SK-N-MC (cell line): ENCODE measurements at places on chromosomes 5 and 9.
A peak's percentile ranks its signal among the peaks of the same experiment; 100 is the strongest.

GRCh38 chr9:96478829-96479371, 28.9 kb downstream of the HABP4 start:
- no peak for DNase-seq

DNA sequence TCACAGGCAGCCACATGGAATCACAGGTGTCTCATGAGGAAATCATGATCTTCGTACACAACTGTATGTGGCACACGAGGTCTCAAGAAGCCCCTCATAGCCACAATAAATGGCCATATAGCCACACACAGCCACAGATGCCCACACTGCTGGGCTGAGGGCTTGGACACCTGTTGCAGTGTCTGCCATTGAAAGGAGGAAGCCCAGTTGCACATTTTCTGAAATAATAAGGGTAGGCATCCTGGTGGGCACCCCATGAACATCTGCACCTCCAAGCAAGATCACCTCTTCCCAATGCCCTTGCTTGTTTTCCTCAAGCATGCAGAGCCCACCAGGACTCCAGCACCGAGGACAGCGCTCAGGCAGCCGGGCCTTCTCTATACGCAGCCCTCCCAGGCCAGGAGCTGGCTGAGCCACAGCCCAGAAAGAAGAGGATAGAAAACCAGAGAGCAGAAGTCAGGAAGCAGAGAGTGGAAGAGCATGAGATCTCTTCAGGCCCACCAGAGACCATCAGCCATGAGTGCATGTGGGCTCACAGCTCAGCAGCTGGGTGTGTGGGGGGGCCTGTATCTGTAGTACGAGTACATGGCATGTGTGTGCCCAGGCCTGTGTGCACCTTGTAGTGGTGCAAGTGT, 1.0 kb upstream of the ACSL6 start:
- DNase-seq: no peak

DNA sequence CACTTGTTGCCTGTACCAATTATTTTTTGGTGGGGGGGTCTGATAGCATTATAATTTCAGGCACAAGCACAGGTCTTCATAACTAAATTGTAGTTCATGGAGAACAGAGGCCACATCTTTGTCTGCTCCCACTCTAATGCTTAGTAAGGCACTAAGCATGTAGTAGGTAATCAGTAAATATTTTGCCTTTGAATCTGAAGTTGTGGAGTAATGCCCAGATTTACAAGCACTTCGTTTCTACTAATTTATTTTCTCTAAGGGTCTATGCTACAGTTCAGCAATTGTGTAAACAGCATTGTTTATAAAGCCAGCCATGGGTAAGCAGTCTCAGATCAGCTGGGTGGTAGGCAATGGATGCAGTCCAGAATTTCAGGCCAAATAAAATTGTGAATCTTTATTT, 78.6 kb downstream of the GRIA1 start:
- DNase-seq: no peak

GRCh38 chr9:124041817-124042116, 30.2 kb downstream of the LHX2 start:
- DNase-seq: no peak

DNA sequence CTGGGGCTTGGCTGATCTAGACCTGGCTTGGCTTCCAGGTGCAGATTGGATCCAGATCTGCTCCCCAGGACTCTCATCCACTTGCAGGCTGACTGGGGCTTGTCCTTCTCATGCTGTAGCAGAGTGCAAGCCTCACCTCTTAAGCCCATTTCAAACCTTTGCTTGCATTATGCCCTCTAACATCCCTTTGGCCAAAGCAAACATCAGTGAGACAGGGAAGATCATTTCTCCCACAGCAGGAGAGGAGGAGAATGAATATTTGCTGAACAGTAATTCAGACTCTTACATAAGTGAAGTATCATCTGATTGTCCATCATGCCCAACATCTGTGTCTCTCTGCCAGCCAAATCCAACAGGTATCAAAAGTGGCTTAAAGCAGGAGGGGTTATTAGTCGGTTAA, 194.9 kb downstream of the C9orf152 start:
- no peak for DNase-seq

DNA sequence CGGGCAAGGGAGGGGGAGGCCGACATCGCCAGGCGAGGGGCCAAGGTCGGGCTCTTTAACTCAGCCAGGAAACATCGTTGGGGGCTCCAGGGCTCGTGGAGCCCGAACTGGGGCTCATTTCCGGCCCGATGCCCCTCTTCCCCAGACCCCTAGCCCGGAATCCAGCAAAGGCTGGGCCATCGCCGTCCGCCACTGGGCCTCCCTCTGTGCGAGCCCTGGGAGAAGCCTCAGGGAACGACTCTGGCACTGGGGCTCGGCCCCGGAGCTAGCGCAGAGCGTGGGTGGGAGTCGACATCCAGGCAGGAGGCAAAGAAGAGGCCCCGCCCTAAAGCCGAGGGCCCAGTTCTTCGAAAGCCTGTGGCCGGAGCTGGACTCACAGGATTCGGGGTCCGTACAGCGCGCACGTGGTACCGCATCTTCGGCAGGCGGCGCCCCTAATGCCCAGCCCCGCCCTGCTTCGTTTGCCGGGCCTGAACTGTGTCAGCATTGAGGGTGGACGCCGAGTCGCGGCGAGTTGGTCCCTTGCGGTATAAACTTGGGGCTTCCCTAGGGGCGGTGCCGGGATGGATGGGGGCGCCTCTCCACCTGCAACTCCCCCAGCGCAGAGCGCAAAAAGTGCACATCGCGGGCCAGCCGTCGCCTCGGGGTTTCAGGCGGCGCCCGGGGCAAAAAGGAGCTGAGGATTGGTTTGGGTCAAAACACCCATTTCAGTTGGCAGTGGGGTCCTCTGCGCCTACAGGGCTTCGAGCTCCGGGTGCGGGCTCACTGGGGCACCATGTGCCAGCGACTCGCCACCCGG, 3.6 kb upstream of the PAX5 start:
- no peak for DNase-seq

DNA sequence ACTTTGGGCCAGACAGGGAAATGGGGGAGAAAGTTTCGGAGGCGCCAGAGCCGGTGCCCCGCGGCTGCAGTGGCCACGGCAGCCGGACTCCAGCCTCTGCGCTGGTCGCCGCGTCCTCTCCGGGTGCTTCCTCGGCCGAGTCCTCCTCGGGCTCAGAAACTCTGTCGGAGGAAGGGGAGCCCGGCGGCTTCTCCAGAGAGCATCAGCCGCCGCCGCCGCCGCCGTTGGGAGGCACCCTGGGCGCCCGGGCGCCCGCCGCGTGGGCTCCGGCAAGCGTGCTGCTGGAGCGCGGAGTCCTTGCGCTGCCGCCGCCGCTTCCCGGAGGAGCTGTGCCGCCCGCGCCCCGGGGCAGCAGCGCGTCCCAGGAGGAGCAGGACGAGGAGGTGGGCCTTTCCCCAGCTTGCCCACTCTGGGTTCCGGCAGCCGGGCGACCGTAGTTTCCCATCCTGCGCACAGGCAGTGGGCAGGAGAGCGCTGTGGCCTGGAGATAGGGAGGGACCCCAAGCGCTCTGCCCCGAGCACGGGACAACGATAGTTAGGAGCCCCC, 516 bp downstream of the MAST4 start:
- DNase-seq: no peak

DNA sequence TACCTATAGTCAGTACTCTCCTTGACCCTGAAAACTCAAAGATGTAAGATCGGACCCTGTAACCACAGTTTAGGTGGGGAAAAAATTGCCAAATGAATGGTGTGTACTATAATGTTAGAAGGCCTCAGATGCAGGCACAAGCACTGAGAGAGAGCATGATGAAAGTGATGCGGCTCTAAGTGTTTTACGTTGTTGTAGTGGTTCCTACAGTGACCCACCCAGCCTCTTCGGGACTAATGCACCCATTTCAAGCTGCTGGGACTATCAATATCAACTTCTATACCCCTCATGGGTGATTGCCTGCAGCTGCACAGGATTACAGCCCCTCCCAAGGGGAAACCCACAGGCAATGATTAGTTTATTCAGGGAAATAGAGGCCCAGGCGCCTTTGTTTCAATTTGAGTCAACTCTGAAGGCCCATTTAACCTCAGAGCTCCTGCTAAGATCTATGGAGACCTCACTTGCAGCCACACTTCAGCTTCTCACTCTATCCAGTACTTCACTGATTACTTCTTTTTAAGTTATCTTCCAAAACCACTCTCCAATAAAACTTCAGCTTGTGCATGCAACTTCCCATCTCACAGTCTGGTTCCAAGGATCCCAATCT, 340.7 kb downstream of the NR2F1-AS1 start:
- no peak for DNase-seq

DNA sequence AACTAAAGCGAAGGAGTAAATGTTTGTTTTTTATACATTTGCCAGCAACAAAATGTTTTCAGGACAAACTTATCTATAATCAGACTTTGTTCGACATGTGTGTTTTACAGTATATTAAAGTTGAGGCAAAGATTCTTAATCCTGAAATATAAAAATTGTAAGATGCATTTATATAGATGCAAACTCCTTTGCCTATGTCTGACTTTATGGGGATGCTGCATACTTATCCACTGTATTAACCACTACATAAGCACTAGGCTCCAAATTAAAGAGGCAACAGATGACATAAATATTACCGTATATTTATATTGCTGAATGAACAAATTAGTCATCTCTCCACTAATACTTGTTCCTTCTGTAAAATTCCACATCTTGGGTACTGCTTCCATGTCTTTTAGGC, 882.7 kb upstream of the ARRDC3 start:
- DNase-seq: peak; percentile 79

GRCh38 chr5:89560696-89561095, 677.7 kb upstream of the MEF2C start:
- DNase-seq: no peak

DNA sequence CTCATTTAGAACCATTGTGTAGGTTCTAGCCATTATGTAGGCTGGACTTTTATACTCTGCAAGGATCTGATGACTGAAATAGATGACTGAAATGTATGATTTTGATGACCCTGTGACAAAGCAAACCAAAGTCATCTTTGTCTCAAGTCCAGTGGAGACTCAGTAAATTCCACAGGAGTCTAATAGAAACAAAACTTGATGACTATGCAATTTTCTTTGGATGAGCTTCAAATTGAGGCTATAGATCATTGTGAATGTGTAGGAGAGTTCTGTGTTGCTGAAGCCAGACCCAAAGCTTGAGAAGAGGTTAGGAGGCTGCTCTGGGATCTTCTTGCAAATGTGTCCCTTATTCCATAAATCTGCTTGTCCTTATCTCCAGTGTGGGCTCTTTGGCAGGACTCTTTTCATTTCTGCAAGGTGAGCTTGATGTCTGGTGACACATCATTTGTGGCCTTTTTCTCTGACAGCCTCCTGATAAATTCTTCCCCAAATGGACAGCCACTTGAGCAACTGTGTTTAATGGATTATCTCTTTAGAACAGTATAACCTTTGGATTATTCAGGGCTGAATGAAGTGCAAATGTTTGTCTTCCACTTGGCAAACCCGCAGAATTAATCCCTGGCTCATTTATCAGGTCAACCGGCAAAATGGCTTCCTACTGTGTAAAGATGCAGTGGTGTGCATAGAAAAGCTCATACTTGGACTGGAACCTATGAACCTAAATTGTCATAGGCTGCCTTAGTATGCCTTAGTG, 235.1 kb upstream of the ANKH start:
- DNase-seq: no peak

GRCh38 chr5:126695091-126695490, 81.8 kb upstream of the LMNB1 start:
- no peak for DNase-seq

DNA sequence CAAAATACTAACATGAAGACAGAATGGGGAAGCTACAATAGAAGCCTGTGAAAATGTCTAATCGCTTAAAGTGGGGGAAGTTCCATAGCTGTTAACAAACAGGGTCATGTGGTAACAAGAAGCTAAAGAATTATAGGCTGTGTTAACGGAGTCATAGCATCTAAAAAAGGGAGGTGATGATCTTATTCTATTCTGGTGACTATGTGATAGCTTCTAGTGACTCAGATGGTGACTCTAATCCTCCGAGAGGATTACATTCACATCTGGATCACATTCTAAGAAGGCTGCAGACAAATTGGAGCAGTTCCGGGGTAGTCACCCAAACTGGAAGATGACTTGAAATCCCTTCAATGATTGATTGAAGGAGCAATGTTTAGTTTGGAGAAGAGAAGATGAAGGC, 142.1 kb downstream of the LIFR start:
- DNase-seq: no peak

- DNase-seq: no peak
Measured at GRCh38 chr5:134145041-134145757, 30.7 kb downstream of the TCF7 start.

DNA sequence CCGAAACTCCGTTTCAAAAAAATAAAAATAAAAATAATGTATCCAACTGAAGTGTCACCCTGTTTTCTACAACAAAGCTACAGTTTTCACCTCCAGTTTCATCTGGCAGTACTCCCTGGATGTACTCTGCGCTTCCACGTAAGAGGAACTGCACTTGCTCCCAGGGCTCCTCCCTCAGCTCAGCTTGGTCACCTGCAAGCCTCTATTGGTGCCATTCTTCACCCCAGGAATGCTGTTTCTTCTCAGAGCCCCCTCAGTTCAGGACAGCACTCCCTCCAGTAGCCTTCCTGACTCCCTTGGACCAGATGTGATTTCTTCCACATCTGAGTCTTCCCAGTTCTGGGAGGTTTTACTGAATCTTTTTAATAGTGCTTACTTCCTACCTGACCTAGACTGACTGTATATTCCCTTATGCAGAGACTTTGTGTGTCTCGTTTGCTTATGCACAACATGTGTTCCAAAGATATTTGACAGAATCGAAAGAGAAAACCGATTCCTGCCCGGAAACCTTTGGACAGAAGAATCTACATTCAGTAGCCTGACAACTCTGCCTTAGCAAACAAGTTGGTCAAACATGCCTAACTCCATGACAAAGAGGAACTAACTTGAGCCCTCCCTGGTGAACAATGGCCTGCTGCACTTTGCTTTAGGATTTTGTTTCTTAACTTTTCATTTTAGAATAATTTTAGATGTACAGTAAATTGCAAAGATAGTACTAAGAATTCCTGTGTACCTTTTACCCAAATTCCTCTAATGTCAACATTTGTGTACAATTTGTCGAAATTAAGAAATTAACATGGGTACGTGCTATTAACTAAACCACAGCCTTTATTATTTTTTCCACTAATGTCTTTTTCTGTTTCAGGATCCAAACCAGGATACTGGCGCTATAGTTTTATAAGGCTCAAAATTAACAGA, 814 bp downstream of the CCDC125 start:
- DNase-seq: no peak

- no peak for DNase-seq
Measured at GRCh38 chr9:72858089-72858912, 94.6 kb downstream of the ALDH1A1 start.
